ENCODE measurements at places on chromosomes 6 and 20.

GRCh38 chr6:43014434-43014909 lies 423 bp downstream of the KLHDC3 start:
- peak overlapping the region; percentile 73 for H3K4me3 ChIP-seq
- H3K36me3 ChIP-seq = peaks cover 52% of the 10 kb centered on the region
- H3K4me1 ChIP-seq = peaks cover 38% of the 10 kb centered on the region
- peak overlapping the region; percentile 71 for H3K27ac ChIP-seq

DNA sequence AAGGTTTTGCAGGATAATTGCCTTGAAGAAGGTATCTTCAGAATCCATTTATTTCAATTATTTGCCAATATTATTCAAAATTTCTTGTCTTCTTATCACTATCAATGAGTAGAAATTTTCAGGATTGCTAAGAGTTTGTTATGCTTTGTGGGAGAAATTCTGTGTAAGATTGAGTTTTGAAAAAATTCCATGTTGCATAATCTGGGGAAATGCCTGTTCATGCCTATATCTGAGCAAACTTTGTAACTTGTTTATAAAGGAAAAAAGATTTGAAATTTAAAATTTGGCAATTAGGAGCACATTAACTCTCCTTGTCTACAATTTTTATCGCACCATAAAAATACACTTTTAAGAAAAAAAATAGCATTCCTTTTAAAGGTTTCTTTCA lies 39.8 kb upstream of the EDN1 start:
- no peak overlapping the region for H3K4me3 ChIP-seq
- H3K27me3 ChIP-seq = no peaks in the 10 kb centered on the region
- DNase-seq = no peak
- H3K36me3 ChIP-seq = no peaks in the 10 kb centered on the region
- H3K4me1 ChIP-seq = no peaks in the 10 kb centered on the region

DNA sequence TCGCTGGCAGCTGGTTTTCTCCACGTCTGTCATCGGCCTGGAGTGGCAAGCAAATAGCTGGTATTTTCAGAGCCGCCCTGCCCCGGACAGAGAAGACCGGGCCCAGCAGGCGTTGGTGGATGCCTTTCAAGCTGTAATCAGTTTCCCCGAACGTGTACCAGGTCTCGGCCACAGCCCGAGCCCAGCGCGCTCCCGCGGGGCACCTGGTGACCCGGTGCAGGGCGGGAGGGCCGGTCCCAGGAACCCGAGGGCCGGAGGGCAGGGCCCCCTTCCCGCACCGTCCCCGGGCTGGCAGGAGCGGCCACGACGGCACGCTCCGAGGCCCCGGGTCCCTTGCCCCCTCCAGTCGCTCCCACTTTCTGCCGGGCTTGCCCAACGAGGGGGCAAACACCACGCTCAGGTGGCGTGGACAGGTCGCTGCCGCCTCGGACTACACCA lies 348 bp upstream of the PYGB start:
- H3K4me1 ChIP-seq = peaks cover 24% of the 10 kb centered on the region
- H3K36me3 ChIP-seq = peaks cover 17% of the 10 kb centered on the region
- peak overlapping the region; percentile 80 for H3K4me3 ChIP-seq
- peaks cover 2% of the 10 kb centered on the region for H3K27me3 ChIP-seq

GRCh38 chr20:63167026-63167917 lies 48.7 kb downstream of the YTHDF1 start:
- H3K27ac ChIP-seq = no peak overlapping the region
- no peak for DNase-seq
- no peak overlapping the region for H3K4me3 ChIP-seq
- H3K36me3 ChIP-seq = no peaks in the 10 kb centered on the region
- no peaks in the 10 kb centered on the region for H3K27me3 ChIP-seq
- H3K4me1 ChIP-seq = no peaks in the 10 kb centered on the region

DNA sequence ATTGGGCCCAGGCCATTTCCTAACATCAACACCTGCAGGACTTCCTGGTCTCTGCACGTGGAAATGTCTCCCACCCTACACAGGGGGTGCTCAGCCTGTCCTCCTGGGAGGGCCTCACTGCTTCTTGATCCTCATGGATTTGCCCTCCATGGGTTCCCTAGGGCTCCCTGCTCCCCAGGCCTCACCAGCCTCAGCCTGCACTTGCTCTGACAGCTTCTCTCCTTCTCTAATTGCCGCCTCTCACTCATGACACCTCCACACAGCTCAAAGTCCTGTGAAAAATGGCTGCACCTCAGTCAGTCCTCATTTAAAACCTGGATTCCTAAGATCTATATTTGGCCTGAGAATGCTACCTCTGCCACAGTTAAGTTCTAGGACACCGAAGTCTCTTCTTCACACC lies 130.6 kb downstream of the PXDC1 start:
- no peaks in the 10 kb centered on the region for H3K4me1 ChIP-seq
- no peaks in the 10 kb centered on the region for H3K36me3 ChIP-seq
- no peak overlapping the region for H3K4me3 ChIP-seq
- DNase-seq = no peak

- H3K27me3 ChIP-seq = no peaks in the 10 kb centered on the region
- peak overlapping the region; percentile 74 for H3K4me3 ChIP-seq
- no peaks in the 10 kb centered on the region for H3K36me3 ChIP-seq
- no peak for DNase-seq
These were observed 191.8 kb upstream of the RREB1 start for GRCh38 chr6:6915813-6916547.

Data from CD14-positive monocyte (primary cell).